ENCODE measurements at places on chromosomes 6 and 20. TPM values are rescaled to one million over a fixed set of nuclear protein-coding genes. Genes with fewer than 3 reads are reported as not detected.

GRCh38 chr20:60579941-60580515 lies 621.8 kb downstream of the CDH26 start:
- H3K27me3 ChIP-seq: no peaks in the 10 kb centered on the region
- peaks cover 11% of the 10 kb centered on the region for H3K4me1 ChIP-seq
- peaks cover 11% of the 10 kb centered on the region for H3K36me3 ChIP-seq
- H3K27ac ChIP-seq: peak overlapping the region; percentile 14

GRCh38 chr6:34259529-34260069 lies 10.8 kb upstream of the SMIM29 start:
- peaks cover 8% of the 10 kb centered on the region for H3K36me3 ChIP-seq
- no peaks in the 10 kb centered on the region for H3K4me1 ChIP-seq
- no peak overlapping the region for H3K27ac ChIP-seq

The ERVFRD-1 gene
- not detected for total RNA-seq

The CGA gene
- not detected for total RNA-seq

GRCh38 chr6:44229376-44230033 lies 6.1 kb downstream of the SLC29A1 start:
- H3K27ac ChIP-seq: no peak overlapping the region
- no peaks in the 10 kb centered on the region for H3K27me3 ChIP-seq
- H3K36me3 ChIP-seq: peaks cover 57% of the 10 kb centered on the region
- H3K4me1 ChIP-seq: peaks cover 11% of the 10 kb centered on the region
- H3K4me3 ChIP-seq: no peak overlapping the region

DNA sequence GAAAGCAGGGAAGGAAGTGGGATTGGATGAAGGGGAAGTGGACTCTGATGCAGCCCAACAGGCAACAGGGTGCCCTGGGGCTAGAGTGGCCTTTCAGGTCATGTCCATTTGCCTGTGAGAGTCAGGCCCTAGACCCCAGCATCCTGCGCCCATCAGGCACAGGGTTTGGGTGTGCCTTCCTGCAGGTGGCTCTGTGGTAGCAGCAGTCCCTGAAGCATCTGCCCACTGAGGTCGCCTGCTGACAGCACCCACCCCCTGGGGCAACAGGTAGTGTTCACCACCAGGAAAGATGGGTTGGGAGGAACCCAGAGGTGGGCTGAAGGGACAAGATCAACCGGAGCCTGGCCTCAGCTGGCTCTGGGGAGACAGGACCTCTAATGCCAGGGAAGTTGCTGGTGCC lies 3.6 kb downstream of the PACSIN1 start:
- no peak overlapping the region for H3K4me3 ChIP-seq
- no peaks in the 10 kb centered on the region for H3K4me1 ChIP-seq
- no peak overlapping the region for H3K27ac ChIP-seq
- peaks cover 4% of the 10 kb centered on the region for H3K36me3 ChIP-seq
- DNase-seq: no peak

The CASS4 gene
- not detected for total RNA-seq

The SLC35D3 gene
- total RNA-seq: 0.57 TPM

The PTPRK gene
- total RNA-seq: 47.9 TPM

The SAMD3 gene
- total RNA-seq: 0.26 TPM

The MEP1A gene
- not detected for total RNA-seq

The GTF2H4 gene
- total RNA-seq: 58.2 TPM

GRCh38 chr6:125255201-125255600 lies 46.6 kb downstream of the HDDC2 start:
- no peak overlapping the region for H3K4me3 ChIP-seq
- no peak for DNase-seq
- H3K27ac ChIP-seq: no peak overlapping the region
- no peaks in the 10 kb centered on the region for H3K4me1 ChIP-seq

The MUCL3 gene
- 0.20 TPM for total RNA-seq

The ZFP57 gene
- 1.7 TPM for total RNA-seq

The SLC26A8 gene
- total RNA-seq: 0.09 TPM

- no peak overlapping the region for H3K27ac ChIP-seq
- H3K27me3 ChIP-seq: no peaks in the 10 kb centered on the region
- H3K4me1 ChIP-seq: no peaks in the 10 kb centered on the region
- H3K4me3 ChIP-seq: no peak overlapping the region
- DNase-seq: no peak
Measured at GRCh38 chr20:51747182-51747911, 20.8 kb downstream of the ATP9A start.

- H3K27me3 ChIP-seq: peaks cover 3% of the 10 kb centered on the region
- DNase-seq: peak; percentile 30
- H3K4me3 ChIP-seq: no peak overlapping the region
Measured at GRCh38 chr6:35319346-35320030, 21.9 kb downstream of the DEF6 start.

The C20orf141 gene
- total RNA-seq: not detected

The RPP40 gene
- total RNA-seq: 17.8 TPM

DNA sequence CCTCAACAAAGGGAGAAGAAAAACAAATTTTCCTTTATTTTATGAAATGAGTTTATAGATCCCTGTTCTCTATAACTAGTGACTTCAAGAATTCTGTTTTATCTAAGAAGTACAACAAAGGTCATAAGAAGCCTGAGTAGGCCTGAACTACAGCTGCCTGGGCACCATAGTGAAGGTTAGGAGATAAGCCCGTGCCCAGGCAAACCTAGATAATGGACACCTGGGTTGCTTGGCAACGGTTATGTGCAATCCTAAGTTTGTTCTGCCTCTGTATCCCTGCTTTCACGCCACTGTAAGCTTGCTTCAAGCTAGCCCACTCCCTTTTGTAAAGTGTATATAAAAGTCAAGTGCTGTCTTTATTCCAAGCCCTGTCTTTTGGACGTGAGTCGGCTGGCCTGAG lies 23.2 kb downstream of the SCGN start:
- no peaks in the 10 kb centered on the region for H3K27me3 ChIP-seq
- H3K4me3 ChIP-seq: no peak overlapping the region
- H3K4me1 ChIP-seq: no peaks in the 10 kb centered on the region
- H3K36me3 ChIP-seq: no peaks in the 10 kb centered on the region

The HLA-DMB gene
- total RNA-seq: 1.7 TPM

The EYA4 gene
- not detected for total RNA-seq

DNA sequence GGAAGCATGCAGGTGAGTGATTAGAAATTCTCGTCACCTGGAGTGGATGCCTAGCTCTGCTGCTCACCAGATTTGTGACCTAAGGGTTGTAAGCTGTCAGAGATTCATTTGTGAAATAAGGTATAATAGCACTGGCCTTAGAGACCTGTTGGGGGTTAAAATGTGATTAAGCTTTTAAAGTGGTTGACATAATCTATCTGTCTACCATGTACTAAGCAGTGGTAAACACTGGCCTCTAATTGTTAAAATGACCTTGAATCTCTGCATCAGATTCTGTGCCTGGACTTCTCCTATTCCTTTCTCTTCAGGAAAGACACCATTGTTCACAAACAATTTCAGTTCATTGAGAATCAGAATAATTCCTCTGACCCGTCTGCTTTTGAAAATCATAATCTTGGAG lies 536.2 kb downstream of the CBLN4 start:
- no peak overlapping the region for H3K27ac ChIP-seq
- no peaks in the 10 kb centered on the region for H3K36me3 ChIP-seq
- DNase-seq: no peak
- no peak overlapping the region for H3K4me3 ChIP-seq
- H3K4me1 ChIP-seq: no peaks in the 10 kb centered on the region

The SLC17A9 gene
- total RNA-seq: 19.9 TPM

The BMP2 gene
- total RNA-seq: 6.6 TPM

DNA sequence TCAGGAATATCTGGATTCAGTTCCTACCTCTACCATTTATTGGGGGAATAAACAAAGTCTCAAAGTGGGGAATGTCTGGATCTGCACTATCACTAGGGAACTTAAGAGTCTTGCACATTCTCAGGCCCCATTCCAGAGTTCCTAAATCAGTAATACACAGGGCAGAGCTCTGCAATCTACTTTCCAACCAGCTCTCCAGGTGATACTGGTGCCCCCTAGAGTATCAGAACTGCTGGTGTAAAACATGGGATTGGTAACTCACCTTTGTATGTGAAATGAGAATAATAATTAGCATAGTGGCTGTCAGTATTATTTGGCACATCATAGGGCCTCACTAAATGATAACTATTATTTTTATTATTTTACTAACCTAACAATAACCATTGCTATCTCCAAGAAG lies 278.8 kb upstream of the IMPG1 start:
- H3K4me1 ChIP-seq: no peaks in the 10 kb centered on the region
- no peaks in the 10 kb centered on the region for H3K27me3 ChIP-seq
- no peaks in the 10 kb centered on the region for H3K36me3 ChIP-seq
- no peak overlapping the region for H3K27ac ChIP-seq

The ENPP3 gene
- total RNA-seq: 0.15 TPM

The HLA-G gene
- total RNA-seq: 2.7 TPM

DNA sequence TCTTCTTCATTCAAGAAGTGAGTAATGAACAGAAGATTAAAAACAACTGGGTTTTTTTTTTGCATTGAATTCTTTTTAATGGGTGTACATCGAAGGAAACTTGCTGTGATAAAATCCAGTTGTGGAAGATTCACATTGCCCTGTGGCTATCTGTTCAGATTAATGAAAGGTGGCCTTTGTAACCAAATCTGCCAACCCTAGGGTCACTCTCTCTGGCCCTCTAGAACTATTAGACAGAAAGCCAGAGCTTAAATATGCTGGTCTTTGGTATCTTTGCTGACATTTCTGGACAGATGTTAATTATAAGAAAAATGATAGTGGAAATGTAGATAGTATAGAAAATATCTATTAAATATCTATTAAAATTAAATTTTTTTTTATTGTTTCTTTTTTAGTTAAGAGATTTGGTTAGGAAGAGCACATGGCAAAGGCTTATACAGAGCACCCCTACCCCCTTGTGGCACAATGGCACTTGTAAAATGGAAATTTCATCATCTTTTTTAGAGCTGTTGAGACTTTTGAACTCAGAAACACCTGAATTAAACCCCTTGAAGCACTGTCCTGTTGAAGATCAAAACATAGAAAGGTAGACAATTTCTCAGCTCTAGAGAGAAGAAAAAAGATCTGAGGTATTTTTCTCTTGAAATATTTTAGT lies 572.5 kb downstream of the PKHD1 start:
- H3K4me3 ChIP-seq: no peak overlapping the region
- no peaks in the 10 kb centered on the region for H3K36me3 ChIP-seq
- no peaks in the 10 kb centered on the region for H3K27me3 ChIP-seq
- no peaks in the 10 kb centered on the region for H3K4me1 ChIP-seq

DNA sequence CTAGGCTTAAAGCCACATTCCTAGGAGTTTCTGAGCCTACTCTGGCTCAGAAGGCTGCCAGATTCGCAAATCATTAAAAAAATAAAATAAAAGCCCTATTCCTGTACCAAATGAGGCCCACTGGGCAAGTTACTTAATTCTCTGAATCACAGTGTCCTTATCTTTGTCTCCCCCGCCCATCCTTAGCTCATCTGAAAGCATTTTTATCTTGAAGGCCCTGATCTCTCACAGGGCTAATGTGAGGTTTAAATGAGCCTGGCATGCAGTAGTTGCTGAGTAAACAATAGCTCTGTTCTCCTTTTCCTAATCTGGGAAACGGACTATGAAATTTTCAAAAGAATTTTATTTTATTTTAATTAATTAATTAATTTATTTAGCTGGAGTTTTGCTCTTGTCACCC lies 2.1 kb upstream of the ZBTB12 start:
- no peaks in the 10 kb centered on the region for H3K27me3 ChIP-seq
- H3K4me1 ChIP-seq: no peaks in the 10 kb centered on the region
- H3K4me3 ChIP-seq: no peak overlapping the region
- H3K27ac ChIP-seq: no peak overlapping the region

The SIRPB1 gene
- total RNA-seq: 1.0 TPM

The CNBD2 gene
- total RNA-seq: 2.3 TPM

GRCh38 chr6:14549304-14549770 lies 431.8 kb downstream of the CD83 start:
- peaks cover 16% of the 10 kb centered on the region for H3K36me3 ChIP-seq
- no peak overlapping the region for H3K4me3 ChIP-seq
- no peaks in the 10 kb centered on the region for H3K27me3 ChIP-seq
- DNase-seq: no peak

DNA sequence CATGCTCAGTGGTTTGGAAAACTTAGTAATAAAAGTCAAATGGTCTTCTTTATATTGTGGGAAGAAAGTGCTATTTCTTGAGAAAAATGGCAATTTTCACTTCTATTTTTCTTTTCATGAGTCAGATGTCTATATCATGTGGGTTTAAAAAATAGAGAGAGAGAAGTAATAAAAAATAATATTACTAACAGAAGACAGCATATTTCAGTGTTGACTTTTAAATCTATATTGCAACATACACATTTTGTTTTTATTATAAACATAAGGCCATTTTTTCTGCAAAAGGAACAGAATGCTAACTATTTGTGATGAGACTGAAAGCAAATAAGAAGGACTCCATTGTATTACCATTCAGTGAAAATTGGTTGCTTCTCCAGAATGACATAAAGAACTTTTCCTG lies 135.1 kb upstream of the CNR1 start:
- DNase-seq: no peak
- H3K27ac ChIP-seq: no peak overlapping the region

GRCh38 chr6:71168233-71168765 lies 120.3 kb upstream of the OGFRL1 start:
- H3K27ac ChIP-seq: no peak overlapping the region
- no peak for DNase-seq
- no peak overlapping the region for H3K4me3 ChIP-seq
- H3K27me3 ChIP-seq: no peaks in the 10 kb centered on the region
- H3K36me3 ChIP-seq: no peaks in the 10 kb centered on the region

The ULBP3 gene
- 5.8 TPM for total RNA-seq

- H3K36me3 ChIP-seq: peaks cover 6% of the 10 kb centered on the region
- no peaks in the 10 kb centered on the region for H3K27me3 ChIP-seq
- peak within 1 kb of the TSS; percentile 98 for H3K4me3 ChIP-seq
- peaks cover 3% of the 10 kb centered on the region for H3K4me1 ChIP-seq
Measured at GRCh38 chr20:34363062-34363464, at the start of gene ITCH. Gene ITCH, plus strand, starts transcription at chr20:34363273. Its CDS starts 30,539 bp downstream, at chr20:34393812.

The LEMD2 gene
- 91.8 TPM for total RNA-seq

DNA sequence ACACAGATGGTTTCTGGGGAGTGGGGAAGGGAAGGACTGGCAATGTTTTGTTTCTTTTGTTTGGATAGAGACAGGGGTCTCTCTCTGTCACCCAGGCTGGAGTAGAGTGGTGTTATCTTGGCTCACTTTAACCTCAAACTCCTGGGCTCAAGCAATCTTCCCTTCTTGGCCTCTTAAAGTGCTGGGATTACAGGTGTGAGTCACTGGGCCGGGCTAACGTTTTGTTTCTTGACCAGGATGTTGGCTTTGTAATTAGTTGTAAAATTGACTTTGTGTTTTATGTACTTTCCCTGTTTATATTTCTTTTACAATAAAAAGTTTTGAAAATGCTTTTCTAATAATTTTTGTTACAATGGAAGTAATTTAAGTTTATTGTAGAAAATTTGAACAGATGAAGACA lies 10.9 kb downstream of the SPATS1 start:
- no peaks in the 10 kb centered on the region for H3K36me3 ChIP-seq
- no peak for DNase-seq
- H3K27me3 ChIP-seq: no peaks in the 10 kb centered on the region

Measured in H9 (cell line).